ENCODE measurements at places on chromosomes 6 and 20. TPM values are rescaled to one million over a fixed set of nuclear protein-coding genes. Genes with fewer than 3 reads are reported as not detected.

GRCh38 chr6:69791065-69791471 is 5.7 kb downstream of the LMBRD1 start:
- no peak for DNase-seq

GRCh38 chr6:20919677-20920385 is 385.6 kb downstream of the CDKAL1 start:
- no peak for DNase-seq

DNA sequence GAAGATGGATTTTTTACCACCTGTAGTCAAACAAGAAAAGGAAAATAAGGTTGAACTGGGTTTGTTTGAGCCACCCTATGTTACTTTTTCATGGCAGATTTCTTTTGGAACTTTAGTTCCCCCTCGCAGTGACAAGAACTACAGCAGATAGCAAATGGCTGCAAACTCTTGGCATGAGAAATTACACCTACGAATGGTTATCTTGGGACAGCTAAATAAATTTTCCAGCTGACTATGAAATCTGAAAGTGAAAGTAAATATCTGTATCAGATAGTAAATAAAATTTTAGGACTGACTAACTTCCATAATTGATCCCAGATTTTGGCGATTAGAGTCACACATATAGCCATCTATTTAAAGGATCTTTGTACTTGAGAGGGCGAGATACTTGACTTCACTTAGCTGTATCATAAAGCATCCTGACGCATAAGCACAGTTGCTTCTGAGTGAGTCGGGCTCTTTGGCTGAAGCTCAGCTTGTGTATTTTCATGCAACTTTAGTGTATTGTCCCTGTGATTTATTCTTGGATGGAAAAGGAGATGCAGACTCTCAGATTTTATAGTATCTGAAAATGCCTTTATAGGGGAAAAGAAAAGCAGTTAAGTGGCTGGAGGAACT is 125.3 kb upstream of the B3GAT2 start:
- DNase-seq, result no peak

GRCh38 chr6:6722195-6722594 is 133.7 kb downstream of the LY86 start:
- DNase-seq, result no peak

GRCh38 chr6:104955491-104955890 is 1.4 kb upstream of the LIN28B start:
- peak; percentile 73 for DNase-seq

DNA sequence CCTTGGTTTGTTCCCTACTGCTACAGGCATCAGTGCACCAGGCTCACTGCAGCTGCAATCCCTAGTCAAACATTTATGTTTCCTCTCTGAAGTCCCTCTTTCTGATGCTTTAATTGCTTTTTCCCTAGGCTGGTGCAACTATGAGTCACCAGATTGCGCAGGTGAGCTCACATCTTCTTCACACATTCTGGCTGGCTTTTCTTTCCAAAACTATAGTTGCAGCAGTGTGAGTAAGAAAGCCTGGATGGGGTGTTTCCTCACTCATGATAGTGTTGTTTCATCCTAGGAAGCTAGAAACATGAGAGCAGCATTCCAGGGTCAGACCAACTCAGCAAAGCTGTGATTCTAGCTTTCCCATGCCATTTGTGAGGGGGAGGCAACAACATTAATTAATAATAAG is 296.4 kb downstream of the PAX1 start:
- DNase-seq, result no peak

GRCh38 chr20:21430020-21430419 is 32.7 kb upstream of the NKX2-4 start:
- DNase-seq, result no peak

GRCh38 chr6:35428421-35429149 is 23.6 kb upstream of the FANCE start:
- DNase-seq, result no peak

GRCh38 chr20:23156842-23157423 is 70.8 kb upstream of the CD93 start:
- DNase-seq, result no peak

- DNase-seq, result no peak
Observed at GRCh38 chr6:157087974-157088373, 235.3 kb downstream of the TMEM242 start.

DNA sequence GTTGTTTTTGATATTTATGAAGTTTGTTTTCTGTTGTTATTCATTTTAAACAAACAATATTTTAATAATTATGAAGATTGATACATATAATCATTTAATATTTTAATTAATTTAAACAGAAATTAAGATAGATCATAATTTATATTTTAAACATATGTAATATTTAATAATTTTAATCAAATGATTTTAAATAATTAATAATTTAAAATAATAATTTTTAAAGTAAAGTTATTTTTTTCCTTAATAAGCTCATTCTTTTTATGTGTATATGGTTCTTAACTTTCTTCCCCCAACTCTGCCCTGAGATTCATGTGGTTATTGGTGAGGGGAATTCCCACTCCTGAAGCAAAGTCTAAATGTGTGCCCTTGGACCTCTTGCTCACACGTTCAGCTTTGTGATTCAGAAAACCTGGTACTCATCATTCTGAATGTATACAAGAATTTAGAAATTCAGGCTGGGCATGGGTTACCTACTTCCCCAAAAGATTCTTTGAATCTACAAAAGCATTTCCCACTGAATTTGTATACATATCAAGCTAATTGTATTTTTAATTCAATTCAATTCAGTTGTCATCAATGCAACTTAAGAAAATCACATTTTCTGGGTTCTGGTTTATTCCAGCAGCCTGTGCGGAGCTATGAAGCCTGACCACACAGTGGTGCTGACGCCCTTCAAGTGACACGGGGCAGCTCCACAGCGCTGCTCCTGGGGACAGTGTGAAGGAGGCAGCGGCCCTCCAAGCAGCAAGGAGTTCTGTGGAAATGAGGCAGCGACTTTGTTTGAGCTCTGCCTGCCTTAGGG is 168.9 kb upstream of the UST start:
- peak; percentile 93 for DNase-seq

DNA sequence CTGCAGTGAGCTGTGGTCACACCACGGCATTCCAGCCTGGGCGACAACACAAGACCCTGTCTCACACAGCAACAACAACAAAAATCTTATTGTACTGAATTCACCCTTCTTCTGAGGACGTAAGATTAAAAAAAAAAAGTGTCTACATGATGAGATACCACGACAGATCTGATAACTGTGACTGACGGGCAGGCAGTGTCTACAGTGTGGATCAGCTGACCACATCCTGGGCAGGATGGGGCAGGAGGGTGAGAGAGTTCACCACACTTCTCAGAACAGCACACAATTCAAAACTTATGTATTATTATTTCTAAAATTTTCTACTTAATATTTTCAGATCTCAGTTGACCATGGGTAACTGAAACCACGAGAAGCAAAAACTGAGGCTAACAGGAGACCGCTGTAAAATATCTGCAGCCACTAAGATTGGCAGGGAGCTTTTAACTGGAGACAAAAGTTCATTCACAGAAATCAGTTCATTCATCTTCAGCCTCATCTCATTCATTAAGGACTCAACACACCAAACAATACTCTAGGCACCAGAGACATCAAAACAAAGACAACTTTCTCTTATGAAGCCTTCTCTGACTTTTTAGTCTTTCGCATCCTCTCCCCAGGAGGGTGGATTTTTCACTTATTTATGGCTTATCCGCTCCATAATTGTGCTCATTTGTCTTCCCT is 15.7 kb upstream of the NHSL1 start:
- peak; percentile 11 for DNase-seq

GRCh38 chr20:5859608-5860007 is 90.7 kb downstream of the TRMT6 start:
- no peak for DNase-seq

DNA sequence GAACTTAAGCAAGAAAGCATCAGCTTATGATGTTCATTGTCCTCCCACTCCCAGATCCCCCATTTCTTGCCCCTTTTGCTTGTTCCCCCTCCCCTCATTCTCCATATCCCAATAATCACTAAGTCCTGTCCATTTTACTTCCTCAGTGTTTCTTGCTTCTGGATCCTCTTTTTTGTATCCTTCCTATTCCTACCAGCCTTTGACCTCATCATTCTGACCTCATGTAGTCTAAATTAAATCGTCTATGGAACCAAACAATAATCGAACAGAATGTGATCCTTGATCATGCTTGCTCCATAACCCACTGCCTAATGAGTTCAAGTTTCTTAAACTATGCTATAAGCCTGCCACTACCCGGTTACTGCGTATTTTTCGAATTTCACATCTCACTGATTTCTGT is 5.4 kb upstream of the RSPH3 start:
- no peak for DNase-seq

- no peak for DNase-seq
Observed at GRCh38 chr6:155883741-155884140, 428.1 kb upstream of the NOX3 start.

DNA sequence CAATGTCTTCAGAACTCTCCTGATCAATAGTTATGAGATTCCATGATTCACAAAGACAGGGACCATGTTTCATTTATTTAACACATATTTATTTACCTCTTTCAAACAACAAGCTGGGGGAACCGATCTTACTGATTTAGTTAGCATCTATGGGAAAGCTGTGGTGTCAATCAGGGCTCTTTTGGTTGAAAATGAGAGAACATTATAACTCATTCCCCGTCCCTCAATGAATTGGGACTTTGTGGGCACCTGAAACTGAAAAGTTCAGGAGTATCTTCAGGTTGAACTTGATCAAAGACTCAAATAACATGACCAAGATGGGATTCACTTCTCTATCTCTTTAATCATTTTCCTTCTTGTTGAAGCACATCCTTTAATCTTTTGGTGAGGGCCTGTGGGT is 67.4 kb downstream of the CHMP4B start:
- DNase-seq, result no peak

DNA sequence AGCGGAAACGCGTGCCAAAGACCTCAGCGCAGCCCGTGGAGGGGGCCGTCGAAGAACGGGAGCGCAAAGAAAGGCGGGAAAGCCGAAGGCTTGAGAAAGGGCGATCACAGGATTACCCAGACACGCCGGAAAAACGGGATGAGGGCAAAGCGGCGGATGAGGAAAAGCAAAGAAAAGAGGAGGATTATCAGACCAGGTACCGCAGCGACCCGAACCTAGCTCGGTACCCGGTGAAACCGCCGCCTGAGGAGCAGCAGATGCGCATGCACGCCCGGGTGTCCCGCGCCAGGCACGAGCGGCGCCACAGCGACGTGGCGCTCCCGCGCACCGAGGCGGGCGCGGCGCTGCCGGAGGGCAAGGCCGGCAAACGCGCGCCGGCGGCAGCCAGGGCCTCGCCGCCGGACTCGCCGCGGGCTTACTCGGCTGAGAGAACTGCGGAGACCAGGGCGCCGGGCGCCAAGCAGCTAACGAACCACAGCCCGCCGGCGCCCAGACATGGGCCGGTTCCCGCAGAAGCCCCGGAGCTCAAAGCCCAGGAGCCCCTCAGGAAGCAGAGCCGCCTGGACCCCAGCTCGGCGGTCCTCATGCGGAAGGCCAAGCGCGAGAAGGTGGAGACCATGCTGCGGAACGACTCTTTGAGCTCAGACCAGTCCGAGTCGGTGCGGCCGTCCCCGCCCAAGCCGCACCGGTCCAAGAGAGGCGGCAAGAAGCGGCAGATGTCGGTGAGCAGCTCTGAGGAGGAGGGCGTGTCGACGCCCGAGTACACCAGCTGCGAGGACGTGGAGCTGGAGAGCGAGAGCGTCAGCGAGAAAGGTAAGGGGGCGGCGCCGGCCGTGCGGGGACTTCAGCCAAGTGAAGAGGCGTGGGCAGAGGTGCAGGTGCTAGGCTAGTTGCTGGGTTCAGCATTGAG is 296.2 kb downstream of the RIMS1 start:
- peak; percentile 85 for DNase-seq

GRCh38 chr6:24078200-24078599 is 47.8 kb upstream of the NRSN1 start:
- DNase-seq, result no peak

DNA sequence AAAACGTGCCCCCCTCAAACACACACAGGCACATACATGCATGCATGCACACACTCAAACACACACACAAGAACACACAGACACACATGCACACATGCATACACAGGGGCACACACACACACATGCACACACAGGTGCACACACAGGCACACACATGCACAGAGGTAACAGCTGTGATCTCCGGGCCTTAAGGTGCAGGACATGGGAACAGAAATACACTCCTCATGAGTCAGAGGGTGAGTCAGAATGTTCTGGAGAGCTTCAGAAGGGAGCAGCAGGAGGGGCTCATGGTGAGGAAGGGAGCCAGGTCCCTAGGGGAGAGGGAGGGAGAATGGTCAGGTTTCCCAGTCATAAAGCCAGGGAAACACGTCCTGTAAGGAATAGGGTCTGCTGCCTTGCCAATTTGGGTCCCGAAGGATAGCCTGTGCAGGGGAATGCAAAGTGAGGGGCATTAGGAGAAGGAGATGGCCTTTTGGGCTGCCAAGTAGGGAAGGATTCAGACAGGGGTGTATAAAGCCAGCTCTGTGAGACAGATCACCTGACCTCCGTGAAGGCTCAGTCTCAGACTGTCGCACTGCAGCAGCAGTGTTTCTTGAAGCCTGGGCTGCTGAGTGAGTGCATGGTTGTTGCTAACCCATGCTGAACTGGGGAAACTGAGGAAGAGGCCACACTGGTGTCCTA is 123.9 kb downstream of the MAFB start:
- DNase-seq, result no peak

DNA sequence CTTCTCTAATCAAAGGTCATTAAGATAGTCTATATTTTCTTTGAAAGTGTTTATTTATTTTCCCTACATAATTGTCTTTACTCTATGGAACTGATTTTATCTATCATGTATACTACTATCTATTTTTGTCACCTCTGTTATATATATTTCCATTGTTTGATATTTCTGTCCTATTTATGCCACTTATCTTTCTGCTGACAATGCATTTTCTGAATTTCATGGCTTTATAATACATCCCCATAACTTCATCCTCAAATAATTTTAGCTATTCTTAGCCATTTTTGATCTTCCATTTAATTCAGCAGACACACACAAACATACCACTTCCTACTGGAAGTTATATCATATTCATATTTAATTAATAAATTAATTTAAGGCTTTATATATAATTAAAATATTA is 123.7 kb downstream of the EPHA7 start:
- no peak for DNase-seq

- DNase-seq, result peak; percentile 86
Observed at GRCh38 chr6:56851541-56852259, 103.2 kb upstream of the BEND6 start.

DNA sequence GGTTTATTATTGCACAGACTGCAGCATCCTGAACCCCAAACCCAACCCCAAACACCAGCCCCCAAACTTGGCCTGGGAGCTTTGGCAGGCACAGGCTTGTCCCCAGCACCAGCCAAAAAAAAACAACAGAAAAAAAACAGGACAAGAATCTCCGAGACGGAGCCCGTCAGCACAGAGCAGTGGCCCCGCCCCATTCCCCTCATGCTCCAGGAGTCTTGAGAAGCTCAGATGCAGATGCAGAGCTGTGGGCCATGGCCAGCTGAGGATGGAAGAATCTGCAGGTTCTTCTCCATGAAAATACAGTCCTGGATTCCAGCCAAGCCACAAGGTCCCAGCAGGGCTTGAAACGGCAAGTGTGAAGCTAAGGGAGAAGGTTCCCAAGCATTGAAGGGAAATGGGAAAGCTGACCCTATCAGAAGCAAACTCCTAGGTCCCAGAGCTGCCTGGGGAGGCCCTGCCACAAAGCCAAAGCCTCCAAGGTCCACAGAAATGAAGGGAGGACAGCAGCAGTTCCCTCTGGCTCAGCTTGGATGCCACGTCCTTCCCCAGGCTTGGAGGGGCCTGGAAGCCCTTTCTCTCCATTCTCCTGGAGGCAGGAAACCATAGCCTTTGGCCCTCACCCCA is 75.2 kb downstream of the JPH2 start:
- DNase-seq, result no peak

The GPLD1 gene
- 8.3 TPM for total RNA-seq

Data from neural progenitor cell (in vitro differentiated cells).